ENCODE measurements at places on chromosomes 6 and 20.

DNA sequence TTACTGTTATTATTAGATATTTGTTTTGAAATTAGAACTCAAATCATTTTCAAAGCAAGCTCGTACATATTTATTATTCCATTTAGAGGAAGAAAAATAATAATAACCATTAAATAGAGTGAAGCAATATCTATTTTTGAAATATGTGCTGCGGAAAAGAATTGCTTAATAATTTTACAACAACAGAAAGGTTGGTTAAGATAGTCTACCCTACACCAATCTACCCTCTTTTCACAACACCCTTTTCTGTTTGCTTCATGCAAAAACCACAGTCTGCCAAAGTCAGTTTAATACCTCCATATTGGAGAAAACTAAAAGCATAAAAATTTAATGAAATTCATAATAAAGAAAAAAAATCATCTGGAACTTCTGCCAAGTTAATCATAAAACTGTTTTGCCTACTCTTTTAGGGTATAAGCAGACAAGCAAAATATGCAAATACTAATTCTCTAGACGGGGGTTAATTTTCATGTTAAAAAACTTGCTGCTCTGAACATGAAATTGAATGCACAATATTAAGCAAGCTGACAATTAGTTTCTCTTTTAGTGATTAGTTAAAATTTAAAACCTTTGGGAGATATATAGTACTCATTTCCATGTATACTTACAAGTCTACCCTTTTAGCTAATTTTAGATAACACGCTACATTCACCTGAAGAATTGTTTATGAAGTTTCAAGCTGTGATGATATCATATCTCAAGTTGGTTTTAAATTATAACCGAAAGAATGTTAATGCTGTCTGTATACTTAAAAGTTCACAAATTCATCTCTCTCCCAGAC, 100.2 kb downstream of the AHI1 start:
- no peak for DNase-seq

DNA sequence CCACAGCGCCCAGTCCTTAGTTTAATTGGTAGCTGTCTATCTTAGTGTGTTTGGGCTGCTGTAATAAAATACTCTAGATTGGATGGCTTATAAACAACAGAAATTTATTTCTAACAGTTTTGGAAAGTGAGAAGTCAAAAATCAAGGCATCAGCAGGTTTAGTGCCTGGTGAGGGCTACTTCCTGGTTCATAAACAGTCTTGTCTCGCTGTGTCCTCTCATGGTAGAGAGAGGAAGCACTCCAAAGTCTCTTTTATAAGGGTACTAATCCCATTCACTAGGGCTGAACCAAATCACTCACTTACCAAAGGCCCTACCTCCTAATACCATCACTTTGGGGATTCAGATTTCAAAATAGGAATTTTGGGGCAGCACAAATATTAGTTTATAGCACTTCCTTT, 336.9 kb upstream of the RSPO3 start:
- no peak for DNase-seq

- DNase-seq, result no peak
Measured at GRCh38 chr6:106807947-106808611, 166.4 kb downstream of the CD24 start.

- no peak for DNase-seq
Measured at GRCh38 chr6:14573267-14573666, 455.7 kb downstream of the CD83 start.

GRCh38 chr20:3483784-3484183, 13.0 kb downstream of the ATRN start:
- DNase-seq, result peak; percentile 47

- DNase-seq, result no peak
Measured at GRCh38 chr6:18507561-18507960, 120.4 kb downstream of the RNF144B start.

GRCh38 chr6:5132731-5133130, 47.6 kb downstream of the PPP1R3G start:
- no peak for DNase-seq

DNA sequence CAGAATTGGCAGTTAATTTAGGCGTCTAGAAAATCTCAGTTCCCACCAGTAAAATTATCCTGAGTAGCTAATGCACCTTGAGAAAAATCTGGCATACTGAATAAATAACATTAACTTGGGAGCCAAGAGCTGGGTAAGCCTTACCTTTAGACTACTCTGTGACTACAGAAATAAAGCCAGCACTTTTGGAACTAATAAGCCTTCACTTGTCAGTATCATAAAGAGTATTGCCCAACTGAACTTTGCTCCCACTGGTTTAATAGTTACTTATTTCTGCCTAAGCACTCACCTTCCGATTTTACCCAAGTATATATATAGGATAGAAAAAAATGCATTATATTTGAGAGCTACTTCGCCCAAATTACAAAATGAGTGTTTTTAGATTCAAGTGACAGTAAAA, 10.7 kb downstream of the FAM8A1 start:
- no peak for DNase-seq

- DNase-seq, result peak; percentile 60
Measured at GRCh38 chr6:144340541-144341371, 55.6 kb downstream of the UTRN start.

DNA sequence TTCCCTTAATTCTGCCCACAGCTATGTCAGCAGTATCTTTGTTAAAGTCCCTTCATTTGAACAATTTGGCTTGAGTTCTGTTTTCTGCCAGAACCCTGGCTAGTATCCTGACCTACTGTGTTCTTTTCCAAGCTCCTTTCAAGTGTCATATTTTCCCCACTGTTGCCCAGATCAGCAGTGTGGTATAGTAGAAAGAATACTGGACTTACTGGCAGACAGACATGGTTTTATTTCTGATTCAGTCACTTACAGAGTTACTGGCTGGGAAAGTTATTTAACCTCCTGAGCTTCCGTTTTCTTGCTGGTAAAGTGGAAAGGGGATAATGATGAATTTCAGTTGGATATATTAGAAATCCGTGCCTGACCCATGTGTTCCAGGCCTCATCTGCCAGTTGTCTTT, 39.8 kb upstream of the RAB23 start:
- no peak for DNase-seq

- DNase-seq, result peak; percentile 74
Measured at GRCh38 chr20:50331469-50332363, 141.1 kb downstream of the CEBPB start.

- DNase-seq, result no peak
Measured at GRCh38 chr6:153099636-153100035, 31.4 kb downstream of the RGS17 start.

DNA sequence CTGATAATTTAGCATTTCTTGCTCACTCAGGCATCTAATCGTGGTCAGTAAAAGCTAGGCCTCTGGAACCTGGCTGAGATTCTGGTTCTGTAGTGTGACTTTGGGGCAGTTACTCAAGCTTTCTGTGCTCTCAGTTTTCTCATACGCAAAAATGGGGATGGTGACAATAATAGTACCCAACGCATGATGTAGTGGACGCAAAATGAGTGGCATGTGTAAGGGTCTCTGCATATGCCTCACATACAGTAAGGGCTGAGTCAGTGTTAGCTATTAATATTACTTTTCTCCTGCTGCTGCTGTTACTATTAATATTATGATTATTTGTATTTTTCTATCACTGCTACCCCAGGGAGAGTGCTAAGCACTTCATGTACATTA, 686 bp downstream of the GINS1 start:
- peak; percentile 14 for DNase-seq

- DNase-seq, result no peak
Measured at GRCh38 chr6:41600499-41601247, 37.6 kb upstream of the MDFI start.

Measured in M059J (cell line).